Activated gamma-delta T cell treated with anti-CD3 and anti-CD28 coated beads, Interleukin-2, amount 50 U/mL, for 16 hours (primary cell): ENCODE measurements at places on chromosomes 1 and 21.

GRCh38 chr1:212104586-212105325 lies 69.2 kb downstream of the DTL start:
- DNase-seq = no peak

DNA sequence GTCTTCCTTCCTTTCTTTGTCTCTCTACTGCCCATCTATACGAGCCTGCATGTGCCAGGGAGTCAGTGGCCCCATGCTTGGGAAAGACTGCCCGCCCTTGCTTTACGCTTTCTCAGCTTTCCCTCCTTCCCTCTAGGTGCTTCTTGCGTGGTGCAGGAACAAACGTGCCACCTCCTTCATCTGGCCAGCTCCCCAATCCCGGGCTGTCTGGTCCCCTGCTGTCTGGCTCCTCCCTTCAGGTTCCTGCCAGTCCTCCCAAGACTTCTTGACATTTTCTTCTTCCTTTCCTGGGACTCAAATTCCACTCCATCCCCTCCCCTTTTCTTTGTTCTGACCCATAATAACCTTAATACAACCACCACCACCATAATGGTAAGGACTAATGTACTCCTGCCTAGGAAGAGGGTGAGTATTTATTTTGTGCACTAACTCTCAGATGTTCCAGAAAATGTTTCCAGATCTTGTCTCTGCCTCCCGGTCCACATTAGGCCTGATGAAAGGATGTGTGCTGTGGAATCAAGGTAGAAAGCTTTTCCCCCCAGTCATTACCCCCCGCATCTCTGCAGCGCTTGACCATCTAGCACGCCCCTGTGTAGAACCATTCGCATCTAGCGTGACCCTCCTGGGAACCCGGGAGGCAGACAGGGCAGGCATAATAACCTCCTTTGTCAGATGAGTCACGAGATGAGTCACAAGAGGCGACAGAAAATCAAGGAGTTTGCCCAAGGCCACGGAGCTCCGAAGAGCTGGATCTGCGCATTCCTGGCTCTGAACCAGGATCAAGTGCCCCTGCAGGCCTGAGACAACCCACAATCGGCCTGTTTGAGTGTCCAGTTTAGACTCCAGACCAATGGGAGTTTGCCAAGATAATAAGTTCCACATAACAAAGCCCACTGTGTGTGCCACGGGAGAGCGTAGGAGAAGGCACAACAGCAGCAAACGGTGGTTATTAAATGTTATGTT lies 60.1 kb upstream of the NEK2 start:
- DNase-seq = no peak

DNA sequence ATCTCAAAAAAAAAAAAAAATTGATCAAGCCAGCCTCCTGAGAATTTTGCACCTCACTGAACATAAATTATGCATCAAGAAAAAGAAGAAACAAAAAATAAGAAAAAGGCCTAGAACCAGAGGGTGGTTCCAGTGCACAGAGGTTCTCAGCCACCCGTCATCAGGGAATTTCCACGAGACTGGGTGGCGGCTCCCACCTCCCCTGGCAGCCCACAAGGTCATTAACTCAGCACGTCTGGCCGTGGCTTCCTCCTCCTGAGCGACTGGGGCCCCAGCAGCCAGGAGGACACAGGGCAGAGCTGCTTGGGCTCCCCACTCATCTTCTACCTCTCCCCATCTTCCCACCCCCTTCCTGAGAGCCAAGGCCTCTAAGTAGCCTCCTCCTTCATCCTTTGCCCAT lies 15.7 kb upstream of the TMEM51 start:
- no peak for DNase-seq

- DNase-seq = no peak
Observed at GRCh38 chr1:227006226-227006796, 66.2 kb downstream of the COQ8A start.

GRCh38 chr1:69985376-69985775 lies 220.0 kb downstream of the LRRC40 start:
- no peak for DNase-seq

- no peak for DNase-seq
Observed at GRCh38 chr1:10456661-10457060, 6.8 kb downstream of the CORT start.
